ENCODE measurements at places on chromosomes 3 and 15. TPM values are rescaled to one million over a fixed set of nuclear protein-coding genes. Genes with fewer than 3 reads are reported as not detected.

DNA sequence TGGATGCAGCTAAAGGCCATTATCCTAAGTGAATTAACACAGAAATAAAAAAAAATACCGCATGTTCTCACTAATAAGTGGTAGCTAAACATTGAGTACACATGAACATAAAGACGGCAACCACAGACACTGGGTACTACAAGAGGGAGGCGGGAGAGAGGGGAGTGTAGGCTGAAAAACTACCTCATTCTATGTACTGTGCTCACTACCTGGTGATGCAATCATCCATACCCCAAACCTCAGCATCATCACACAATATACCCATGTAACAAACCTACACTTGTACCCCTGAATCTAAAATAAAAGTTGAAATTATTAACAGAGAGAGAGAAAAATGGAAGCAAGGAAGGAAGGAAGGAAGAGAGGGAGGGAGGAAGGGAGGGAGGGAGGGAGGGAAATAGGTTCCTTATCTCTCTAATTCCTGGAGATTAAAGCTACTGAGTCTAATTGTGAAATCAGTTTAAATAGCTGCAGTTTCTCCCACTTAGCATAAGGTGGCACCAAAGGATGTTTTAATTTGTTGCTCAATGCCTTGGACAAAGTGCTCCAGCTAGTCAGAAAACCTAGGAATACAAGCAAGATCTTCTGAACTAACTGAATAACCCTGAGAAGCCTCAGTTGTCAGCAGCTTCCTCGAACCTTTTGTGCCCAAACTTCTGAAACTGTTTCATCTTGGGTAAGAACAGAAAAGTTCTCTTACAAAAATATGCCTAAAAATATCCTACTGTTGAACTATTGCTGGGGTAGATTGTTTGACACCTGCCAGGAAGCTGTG lies 79.4 kb upstream of the ATP11B start:
- no peak for DNase-seq

DNA sequence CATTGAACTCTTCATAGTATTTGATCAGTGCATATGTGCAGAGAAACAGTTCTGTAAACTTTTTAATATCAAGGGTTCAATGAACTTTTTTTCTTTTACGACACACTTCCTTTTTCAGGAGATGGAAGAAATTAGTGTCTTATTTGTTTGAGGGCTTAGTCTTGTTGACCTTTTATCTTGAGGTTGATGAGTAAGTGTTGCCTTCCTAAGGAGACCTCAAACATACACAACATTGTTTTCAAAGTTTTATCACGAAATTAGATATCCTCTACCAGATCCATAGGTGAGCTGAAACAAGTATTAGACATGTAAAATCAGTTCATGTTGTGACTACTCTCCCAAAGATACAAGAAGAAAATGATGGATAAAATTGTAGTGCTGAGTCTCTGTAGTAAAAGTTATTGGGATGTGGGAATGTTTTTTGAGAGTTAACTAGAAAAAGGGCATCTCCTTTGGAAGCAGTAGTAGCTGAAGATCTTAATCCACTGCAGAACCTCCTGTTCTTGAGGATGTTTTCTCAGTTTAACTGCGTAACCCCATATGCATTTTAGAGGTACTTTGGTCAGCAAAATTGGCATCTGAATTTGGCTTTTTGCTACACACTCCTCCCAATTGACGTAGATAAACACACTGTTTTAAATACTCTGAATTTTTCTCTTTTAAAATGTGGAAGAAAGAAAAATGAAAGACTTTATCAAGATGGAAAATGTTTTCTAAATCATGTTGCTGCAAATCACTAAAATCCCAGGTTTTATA lies 116.8 kb downstream of the GALK2 start:
- no peak for DNase-seq

GRCh38 chr3:187694801-187695200 lies 7.6 kb downstream of the RTP2 start:
- DNase-seq, result no peak

DNA sequence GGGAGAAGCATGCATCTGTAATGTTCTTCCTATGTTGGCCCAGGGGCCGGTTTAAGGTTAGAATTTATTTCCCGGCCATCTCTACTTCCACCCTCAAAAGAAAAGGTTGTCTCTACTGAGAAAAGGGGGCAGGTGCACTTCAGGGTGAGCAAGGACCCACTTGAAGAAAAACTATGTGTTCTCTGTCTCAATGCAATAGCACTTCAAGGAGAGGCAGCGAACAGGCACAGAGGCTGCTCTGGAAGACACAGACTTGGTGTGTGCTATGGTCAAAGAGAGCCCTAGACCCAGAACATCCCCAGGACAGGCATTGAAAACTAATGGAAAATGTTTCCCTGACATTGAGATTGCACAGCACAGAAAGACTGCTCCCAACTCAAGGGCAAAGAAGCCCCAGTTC lies 7.6 kb downstream of the MINDY4B start:
- DNase-seq, result no peak

DNA sequence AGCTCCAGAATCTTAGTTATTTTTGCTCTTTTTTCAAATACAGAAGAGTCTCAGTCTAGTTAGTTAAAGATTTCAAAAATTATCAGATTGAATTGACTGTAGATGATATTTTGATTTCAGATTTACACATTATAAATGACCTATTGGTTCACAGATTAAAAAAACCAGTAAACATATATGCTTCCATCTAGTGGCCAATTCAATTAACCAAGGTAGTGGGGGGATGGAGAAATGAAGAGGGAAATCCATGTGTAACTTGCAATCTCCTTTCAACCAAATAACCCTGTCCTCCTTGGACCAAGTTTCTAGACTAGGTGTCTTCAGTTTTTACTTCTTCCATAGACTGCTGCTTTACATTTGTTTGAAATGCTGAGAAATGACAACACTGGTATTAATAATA lies 789.8 kb downstream of the ROBO1 start:
- no peak for DNase-seq

The TP53BP1 gene
- total RNA-seq, result 44.9 TPM

The TRANK1 gene
- 17.7 TPM for total RNA-seq

The NUP210 gene
- total RNA-seq, result 10.1 TPM

DNA sequence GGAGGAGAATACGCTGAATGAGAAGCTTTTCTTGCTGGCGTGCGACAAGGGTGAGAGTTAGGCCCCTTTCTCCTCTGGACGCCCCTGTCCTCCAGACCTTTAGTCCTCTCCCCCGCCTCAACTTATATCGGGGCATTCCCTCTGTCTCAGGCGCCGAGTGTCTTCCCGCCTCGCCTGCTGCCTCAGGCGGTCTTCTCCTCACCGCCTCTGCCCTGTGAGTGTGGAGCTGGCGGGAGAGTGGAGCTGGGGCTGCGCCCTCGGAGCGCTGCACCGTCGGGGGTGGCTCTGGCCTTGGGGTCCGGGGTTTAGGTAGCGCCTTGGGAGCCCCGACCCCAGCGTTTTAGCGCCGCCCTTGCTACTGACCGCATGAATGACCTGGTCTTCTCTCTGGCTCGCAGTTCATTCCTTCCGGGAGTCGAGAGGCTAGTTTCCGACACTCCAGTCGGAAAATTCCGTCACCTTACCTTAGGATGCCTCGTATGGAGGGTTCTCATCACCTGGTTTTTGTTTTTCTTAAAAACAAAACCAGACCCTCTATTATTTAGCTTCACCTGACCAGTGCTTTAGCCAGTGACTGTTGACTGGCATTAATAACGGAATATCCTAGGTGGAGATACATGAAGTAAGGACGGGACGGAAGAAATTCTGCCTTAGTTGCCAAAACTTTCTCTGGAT lies 985 bp downstream of the TRPC1 start:
- no peak for DNase-seq

The RGMA gene
- 21.6 TPM for total RNA-seq

The RBM6 gene
- total RNA-seq, result 71.5 TPM

DNA sequence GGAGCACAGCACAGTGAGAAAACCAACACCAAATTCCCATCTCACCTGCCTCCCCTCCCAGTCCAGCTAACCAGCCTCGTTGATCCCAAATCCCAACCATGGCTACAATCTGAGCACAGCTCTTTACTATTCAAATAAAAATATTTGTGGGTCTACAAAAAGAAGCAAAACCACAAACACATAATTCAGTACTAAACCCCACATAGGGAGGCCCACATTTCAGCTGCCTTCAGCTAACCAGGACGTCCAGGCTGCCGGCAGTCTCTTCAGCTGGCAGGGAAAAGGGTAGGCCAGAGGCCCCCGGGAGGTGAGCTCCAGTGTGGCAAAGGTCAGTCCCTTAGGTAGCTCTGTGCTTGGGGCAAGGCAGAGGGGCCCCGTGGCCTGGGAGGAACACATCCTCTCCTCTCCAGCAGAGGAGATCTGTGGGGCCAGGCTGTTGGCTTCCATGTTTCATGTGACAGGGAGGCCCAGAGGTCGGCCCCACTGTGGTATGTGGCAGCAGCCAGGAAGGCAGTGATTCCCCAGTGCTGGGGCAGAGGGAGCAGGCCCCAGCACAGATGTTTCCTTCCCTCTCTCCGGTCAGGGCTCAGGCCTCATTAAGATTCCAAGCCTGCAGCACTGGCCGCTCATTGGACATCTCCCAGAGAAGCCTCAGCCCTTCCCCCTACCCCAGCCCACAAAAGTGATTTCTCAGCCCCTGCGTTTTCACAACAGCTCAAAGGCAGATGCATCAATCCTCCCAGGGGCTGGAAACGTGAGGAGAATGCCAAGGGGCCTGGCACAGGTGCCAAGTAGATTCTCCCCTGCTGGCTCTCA lies 381.4 kb downstream of the NTRK3 start:
- no peak for DNase-seq

The CD200R1 gene
- total RNA-seq, result 0.49 TPM

The MESP2 gene
- total RNA-seq, result not detected

GRCh38 chr15:33608714-33609113 lies 297.9 kb downstream of the RYR3 start:
- no peak for DNase-seq

The SLC22A13 gene
- not detected for total RNA-seq

DNA sequence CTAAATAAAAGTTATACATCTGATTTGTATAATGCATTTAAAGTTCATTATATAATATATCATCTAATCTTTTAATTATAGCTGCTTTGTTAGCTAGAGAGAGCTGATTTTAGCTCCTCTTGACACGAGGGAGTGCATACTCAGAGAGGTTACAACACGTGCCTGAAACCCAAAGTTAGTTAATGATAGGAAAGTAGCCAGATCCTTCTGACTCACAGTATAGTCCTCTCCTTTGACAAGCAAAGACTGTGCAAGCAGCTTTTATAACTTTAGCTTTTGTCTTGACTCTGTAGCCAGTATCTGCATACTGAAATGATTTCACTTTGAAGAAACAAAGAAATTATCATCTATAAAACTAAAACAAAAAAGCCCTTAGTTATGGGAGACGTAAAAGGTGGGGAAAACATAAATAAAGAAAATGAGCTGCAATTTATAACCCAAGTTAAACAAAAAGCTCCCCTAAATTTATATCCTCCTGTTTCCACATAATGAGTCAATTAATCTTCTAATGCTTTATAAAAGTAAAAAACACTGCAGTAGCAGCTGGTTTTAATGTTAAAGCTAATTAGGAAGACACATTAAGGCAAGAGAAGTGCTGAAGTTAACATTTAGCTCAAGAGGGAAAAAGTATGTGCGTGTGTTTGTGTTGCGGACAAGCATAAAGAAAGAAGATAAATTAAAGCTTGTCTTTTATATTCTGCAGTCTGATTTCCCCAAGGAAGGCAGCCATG lies 13.1 kb downstream of the GABRR3 start:
- no peak for DNase-seq

DNA sequence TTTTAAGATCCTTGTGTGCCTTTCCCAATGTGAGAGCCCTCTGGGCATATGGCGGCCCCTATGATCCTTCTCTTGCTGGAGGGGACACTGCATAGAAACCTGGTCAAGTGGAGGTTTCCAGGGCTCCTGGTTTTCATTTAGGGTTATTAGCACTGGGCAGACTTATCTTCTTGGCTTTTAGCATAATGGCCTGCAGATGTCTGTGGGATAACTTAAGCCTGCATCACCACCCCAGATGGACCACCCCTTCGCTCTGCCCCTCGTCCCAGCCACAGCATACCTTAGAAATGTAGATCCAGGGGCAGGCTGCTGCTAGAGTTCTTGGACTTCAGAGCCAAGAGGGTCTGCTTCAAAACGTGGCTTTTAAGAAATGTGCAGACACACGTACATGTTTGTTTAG lies 340.3 kb upstream of the CTDSPL start:
- no peak for DNase-seq

DNA sequence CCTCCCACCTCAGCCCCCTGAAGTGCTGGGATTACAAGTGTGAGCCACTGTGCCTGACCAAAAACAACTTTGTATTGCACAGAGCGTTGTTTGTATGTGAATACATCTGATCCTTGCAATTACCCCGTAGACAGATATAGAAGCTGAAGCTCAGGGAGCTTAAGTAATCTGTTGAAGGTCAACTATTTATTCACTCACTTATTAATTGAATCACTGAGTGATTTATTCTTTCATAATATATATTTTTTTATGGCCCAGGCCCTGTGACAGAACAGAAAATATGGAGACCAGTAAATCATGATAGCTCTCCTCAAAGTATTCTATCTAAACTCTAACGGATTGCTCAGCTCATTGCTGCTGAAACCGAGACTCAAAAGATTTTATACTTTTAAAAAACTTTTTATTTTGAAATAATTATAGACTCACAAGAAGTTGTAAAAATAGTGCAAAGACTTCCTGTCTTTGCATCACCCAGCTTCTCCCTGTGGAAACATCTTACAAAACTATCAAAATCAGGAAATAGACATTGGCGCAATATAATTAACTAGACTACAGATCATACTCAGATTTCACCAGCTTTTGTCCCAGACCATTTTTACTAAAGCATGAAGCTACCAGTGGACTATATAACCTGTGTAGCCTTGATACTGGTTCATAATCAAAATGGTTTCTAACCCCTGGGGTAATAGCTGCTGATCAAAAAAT lies 466.1 kb downstream of the PDCD6IP start:
- DNase-seq, result no peak

DNA sequence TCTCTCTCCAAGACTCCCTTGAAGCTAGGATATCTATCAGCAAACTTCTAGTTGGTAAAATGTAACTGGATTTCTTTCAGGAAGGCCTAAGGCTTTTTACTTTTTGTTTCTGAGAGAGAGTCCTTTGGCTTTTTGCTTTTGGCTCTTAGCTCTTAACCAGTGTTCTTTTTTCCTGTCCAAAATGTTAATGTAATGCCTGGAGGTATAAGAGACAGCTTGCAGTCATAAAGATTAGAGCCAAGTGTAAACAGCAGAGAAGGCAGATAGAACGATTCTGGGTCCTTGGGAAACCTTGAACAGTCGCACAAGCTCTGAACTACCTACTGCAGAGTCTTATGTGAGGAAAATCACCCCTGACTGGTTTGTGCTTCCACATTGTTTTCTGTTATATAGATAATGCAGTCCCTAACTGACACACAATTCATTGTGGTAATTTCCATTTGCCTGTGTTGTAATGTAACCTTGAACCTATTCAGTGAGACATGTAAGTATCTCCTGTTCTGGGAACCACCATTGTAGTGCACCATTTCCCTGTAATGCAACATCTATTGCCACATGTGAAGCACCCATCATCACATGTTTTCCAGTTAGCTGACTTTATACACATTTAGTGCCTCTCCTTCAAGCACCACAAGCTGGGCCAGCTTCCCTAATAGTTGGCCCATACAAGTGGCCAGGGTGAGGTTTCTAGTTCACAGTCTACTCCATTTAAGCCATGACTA lies 1311.9 kb downstream of the ROBO1 start:
- no peak for DNase-seq
